ENCODE measurements at places on chromosomes 16 and 17.

DNA sequence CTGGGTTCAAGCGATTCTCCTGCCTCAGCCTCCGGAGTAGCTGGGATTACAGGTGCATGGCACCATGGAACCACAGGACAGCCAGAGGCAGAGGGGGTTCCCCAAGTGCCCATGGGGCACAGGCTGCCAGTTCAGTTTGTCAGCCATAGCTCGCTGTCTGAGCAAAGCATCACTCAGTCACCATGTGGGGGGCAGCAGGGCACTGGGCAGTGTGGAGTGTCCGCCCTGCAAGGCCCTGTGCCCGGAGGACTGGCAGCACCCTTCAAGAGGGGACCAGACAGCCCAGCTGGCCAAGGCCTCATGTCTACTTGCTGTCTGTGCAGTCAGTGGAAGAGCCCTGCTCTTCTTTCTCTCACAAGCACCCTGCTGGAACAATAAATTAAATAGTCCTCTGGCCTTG lies 6.4 kb downstream of the ALYREF start:
- no peak for DNase-seq

DNA sequence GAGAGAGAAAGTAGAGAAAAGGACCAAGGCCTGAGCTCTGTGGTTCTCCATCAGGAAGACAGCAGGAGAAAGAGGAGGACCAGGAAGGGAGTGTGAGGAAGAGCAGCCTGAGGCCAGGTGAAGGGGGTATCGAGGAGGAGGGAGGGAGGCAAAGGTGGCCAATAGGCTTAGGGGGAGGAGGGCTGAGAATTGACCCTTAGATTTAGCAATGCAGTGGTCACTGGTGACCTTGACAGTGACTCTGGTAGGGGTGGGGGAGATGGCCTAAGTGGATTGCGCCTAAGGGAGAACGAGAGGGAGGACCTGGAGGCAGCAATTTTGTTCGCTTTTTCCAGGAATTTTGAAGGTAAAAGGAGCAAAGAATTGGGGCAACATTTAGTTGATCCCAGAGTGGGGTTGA lies 5.4 kb upstream of the NAGS start:
- DNase-seq: no peak

GRCh38 chr16:66494916-66495315 lies 55.0 kb downstream of the TK2 start:
- no peak for DNase-seq

GRCh38 chr17:76969598-76970172 lies 101.5 kb downstream of the MGAT5B start:
- DNase-seq: no peak

GRCh38 chr17:11618861-11619566 lies 20.7 kb downstream of the DNAH9 start:
- no peak for DNase-seq

DNA sequence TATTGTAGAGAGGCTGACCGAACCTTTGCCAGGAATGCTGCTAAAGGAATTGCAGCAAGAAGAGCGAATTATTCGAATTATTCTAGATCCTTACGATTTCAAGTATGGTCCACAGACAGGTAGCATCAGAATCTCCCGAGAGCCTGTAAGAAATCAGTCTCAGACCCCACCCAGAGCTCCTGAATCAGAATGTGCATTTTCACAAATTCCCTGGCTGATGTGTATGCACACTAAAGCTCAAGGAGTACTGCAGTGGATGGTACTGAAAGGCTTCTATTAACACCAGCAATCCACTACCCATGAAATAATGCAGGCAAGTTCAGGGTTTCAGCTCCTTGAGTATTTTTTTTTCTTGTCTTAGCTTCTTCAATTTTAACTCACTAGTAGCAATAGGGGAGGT lies 49.4 kb downstream of the ZZEF1 start:
- no peak for DNase-seq

- no peak for DNase-seq
Observed at GRCh38 chr16:57147381-57148221, 38.2 kb downstream of the PSME3IP1 start.
